Aorta (tissue), 5 donors: ENCODE measurements at places on chromosomes 3 and 15. TPM values are rescaled to one million over a fixed set of nuclear protein-coding genes. Genes with fewer than 3 reads are reported as not detected.

DNA sequence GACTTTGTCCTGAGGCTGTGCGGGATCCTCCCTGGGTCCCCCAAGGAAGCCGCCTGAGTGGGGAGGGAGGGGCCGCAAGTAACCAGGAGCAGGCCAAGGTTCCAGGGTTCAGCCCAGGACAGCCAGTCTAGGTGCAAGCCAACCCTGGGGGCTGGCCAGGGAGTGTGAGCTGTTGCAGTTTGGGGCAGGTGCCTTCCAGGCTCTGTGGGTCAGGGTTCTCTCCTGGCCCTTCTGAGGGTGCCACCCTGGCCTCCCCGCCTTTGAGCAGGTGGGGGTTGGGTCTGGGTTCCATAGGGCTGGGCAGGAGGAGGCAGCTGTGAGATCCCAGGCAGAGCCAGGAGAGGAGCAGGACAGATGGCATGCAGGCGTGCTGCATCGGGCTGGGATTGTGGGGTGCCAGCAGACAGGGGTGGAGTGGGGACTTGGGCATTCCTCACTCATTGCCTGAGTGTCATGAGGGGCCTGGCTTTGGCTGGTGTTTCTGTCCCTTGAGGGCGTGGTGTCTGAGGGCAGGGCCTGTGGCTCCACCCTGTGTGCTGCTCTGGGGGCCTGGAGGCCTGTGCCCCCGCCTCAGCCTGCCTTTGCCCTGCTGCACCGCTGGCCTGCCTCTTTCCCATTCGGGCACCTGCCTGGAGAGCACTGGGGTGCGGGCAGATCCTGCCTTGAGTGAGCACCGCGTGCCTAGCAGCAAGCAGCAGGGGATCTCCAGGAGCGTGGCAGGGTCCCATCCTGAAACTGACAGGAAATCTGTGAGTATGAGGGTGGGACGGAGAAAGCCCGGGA, 18.4 kb downstream of the KLF13 start:
- no peak for DNase-seq

- DNase-seq = no peak
Observed at GRCh38 chr3:177062052-177062732, 135.1 kb downstream of the TBL1XR1 start.

DNA sequence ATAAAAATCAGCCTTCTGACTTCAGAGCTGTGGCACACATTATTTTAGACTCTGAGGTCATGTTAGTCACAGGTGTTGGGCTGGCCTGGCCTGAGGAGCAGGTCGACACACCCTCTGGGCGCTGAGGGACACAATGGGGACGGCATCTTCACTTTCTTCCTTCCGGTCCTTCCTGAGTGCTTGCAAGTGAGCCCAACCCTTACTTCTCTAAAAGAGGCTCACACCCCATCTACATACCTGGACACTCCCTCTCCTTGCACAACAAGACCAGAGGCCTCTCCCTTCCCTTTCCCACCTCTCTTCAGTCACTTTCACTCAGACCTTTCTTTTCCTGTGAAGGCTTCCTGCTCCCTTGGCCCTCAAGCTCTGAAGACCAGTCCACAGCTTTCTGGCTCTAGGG, 85.4 kb downstream of the XXYLT1 start:
- DNase-seq = no peak

GRCh38 chr3:188449421-188449820, 295.5 kb downstream of the LPP start:
- no peak for DNase-seq

- no peak for DNase-seq
Observed at GRCh38 chr3:177306252-177306651, 109.0 kb upstream of the TBL1XR1 start.

GRCh38 chr3:73846951-73847350, 222.2 kb upstream of the PDZRN3 start:
- no peak for DNase-seq

DNA sequence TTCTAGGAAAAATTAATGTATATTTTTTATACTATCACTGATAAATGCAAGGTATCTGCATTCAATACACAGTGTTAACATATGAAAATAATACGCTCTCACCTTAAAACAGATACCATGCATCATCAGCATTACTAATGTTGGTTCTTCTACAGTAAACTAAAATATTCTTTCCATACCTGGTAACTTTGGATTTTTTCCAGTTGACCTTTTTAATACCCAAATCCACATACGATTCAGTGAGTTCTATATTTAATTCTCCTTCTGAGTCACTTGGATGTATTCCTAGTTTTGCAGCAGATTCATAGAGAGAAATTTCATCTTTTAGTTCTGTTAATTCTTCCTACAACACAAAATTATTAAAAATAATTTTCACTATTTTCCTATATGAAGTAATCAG, 29.9 kb downstream of the CEP152 start:
- DNase-seq = no peak

- DNase-seq = peak; percentile 39
Observed at GRCh38 chr3:134134698-134135415, 105.1 kb upstream of the SLCO2A1 start.

- DNase-seq = no peak
Observed at GRCh38 chr3:40660554-40660953, 135.8 kb downstream of the ZNF621 start.

DNA sequence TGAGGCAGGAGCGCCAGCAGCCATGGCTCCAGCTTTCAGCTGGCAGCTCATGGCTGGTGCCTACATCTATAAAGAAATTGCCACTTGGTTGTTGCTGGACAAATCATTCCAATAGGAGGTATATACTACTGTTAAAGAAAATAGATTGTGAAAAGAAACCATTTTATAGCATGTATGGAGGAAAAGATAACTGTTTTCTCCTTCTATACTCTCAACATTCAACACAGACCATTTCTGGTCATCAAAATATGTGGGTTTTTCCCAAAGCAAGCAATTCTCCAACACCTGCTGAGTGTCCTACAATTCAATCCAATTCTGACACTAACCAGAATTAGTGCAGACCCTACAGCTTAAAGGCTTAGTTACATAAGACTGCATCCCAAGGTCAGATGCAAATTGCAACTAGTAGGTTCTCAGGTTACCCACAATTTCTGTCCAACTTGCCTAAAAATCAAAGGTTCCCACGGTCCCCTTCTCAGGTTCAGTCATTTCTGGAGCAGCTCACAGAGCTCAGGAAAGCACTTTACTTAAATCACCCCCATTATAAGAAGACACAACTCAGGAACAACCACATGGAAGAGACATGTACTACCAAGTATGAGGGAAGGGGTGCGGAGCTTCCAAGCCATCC, 42.4 kb upstream of the STRIT1 start:
- no peak for DNase-seq

DNA sequence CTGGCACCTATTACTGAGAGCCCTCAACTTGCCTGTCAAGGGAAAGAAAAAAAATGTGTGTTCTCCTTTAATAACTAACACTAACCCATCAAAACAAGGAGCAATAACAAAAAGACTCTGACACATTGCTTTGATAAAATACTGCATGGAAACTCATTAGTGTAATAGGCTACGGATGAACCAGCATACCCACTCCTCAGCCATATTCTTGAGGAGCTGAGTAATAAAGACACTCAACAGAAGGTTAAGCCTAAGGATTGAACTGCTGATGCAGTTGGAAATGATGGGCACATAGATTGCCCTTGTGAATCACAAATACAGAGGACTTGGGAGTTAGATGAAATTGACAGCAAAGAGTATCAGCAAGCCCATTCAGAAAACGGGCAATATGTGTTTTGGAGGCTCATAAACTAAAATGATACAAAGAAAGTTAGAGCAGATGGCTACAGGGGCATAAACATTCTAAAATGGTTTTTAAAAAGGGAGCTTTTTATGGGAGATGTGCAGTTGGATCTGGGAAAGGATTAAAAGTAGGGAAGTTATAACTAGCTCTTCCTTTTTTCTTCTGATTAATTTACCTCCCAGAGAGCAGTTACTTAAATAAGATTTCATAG, 447.6 kb upstream of the IL12A start:
- no peak for DNase-seq

- DNase-seq = no peak
Observed at GRCh38 chr3:136898549-136898948, 36.5 kb downstream of the NCK1 start.

DNA sequence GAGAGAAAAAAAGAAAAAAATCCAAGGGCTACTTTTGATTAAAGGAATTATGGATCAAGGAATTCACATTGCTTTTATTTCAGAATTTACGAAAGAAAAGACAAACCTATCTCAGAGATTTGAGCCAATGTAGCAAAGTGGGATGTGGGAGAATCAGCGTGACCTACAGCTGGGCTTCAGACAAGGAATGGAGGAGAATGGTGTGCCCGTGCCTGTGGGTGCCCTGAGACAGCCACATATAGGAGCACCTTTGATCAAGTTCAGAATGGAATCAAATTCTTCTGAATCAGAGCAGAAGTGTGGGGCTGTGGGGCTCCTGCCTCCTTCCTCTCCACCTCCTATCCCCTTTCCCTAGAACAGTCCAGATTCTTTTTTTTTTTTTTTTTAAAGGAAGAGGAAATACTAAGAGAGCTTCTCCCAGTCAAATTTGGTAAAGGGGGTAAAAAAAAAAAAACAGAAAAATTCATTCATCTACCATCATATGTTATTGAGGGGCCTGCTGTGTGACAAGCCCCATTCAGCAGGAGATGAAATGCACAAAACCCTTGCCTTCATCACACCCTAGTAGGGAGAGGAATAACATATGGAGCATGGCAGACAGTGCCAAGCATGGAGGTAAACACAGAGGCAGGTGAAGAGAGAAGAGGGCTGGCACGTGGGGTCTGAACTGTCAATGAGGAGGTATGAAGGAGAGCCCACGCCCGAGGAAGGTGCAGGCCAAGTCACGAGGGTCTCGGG, 25.0 kb upstream of the MUSTN1 start:
- no peak for DNase-seq

DNA sequence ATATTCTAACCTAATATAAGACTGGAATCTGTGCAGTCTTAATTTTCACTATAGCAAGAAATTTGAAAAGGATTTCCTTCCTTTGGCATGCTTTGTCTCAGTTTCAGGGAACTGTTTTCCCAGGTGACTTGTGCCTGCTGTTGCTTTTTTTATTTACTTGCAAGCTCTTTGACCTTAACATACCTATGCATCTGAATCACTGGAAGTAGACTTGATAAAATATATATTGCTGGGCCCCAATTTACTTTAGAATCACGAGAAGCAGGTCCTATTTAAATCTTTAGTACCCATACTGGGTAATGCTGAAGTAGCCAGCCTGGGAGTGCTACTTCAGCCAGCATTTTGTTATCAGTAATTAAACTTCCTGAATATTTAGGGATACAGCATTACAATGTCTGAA, 257.9 kb upstream of the ALCAM start:
- no peak for DNase-seq

DNA sequence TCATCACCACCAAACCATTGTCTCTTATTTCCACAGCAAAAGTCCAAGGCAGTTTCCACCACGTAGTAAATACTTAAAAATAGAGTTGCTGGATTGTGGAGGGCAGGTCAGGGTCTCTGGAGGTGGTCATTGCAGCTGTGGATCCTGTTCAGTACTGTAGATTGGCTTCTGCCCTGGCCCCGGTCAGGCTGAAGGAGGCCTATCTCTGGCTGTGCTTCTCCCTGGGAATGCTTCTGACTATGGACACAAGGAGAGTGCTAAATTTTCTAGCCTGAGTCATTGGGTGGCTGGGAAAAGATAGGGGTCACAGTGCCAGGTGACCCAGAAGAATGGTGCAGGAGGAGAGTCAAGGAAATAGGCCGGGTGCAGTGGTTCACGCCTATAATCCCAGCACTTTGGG, 26.3 kb upstream of the GMPPB start:
- no peak for DNase-seq

GRCh38 chr15:70198441-70199123, 100.9 kb upstream of the TLE3 start:
- no peak for DNase-seq

DNA sequence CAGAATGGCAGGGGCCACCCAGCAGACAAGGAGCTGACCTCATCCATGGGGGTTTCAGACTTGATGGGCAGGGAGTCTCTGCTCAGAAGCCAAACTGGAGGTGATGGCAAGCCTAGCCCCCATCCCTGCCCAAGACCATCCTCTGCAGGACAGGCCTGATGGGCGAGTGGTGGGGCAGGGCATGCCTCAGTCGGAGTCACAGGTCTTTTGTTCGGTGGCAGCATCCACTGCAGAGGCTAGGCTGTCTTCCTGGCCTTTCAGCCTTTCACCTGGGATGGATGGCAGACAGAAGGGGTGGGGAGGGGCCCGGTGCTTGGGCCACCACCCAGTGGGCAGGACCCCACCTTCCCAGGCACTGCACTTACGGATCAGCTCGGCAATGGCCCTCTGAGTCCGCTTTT, 44.4 kb downstream of the PTH1R start:
- peak; percentile 26 for DNase-seq

GRCh38 chr3:15667484-15667883, 65.9 kb downstream of the BTD start:
- no peak for DNase-seq

GRCh38 chr3:142958707-142959106, 4.8 kb downstream of the PAQR9 start:
- no peak for DNase-seq

DNA sequence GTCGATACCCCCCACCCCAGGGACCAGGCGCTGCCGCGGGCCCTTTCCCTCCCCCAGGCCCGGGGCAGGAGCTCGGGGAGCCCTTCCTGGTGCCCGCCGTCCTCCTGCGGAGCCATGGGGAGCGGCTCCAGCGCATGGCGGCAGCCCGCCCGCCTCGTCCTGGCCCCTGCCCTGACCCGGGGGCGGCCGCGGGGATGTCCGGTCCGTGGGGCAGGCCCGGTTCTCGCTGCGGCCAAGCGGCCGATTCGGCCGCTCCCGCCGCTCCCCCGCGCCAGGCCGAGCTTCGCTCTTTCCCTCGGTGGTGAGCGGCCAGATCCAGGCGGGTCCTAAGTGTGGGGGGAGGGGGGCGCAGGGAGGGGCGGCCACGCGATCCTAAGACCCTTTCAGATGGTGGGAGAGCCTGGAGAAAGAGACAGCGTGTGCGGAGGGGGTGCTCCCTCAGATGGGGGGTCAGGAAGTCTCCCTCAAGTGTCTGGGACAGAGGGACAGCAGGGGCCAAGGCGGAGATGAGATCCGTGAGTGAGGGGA, 1.3 kb downstream of the NEIL1 start:
- DNase-seq = no peak

DNA sequence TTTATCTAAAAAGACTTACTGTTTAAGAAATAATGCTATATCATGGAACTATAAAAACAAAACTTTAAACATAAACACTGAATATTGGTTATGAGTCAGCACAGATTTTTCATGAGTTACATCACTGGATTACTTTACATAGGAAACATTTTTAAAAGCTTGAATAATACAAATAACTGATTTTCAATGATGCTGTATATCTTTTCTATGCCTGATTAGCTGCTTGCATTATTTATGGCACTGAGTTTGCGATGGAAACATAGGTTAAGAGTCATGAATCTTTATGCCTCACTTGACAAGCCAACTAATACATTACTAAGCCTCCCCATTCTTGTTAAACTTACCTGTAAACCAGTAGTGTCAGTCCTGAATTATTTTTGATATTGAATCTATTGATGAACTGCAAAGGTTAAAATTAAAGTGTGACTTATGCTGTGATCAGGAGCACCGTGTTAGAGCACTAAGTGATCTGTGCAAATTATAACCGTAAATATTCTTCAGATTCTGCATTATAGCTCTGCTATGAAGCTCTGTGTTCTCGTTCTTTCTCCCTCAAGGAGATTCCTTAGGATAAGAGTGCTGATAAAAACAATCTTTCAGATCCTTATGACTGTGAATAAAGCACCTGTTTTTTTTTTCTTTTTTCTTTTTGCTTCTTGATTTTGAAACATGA, 437.3 kb upstream of the BCHE start:
- DNase-seq = no peak

GRCh38 chr15:100878648-100879047, 983 bp upstream of the ALDH1A3 start:
- DNase-seq = no peak

Gene APOD
- total RNA-seq = 301 TPM

Gene CTXN2
- total RNA-seq = not detected

Gene ADGRG7
- total RNA-seq = not detected

Gene TUSC7
- not detected for total RNA-seq

Gene MUSTN1
- total RNA-seq = 86.6 TPM
